ENCODE measurements at places on chromosomes 7 and 10.

DNA sequence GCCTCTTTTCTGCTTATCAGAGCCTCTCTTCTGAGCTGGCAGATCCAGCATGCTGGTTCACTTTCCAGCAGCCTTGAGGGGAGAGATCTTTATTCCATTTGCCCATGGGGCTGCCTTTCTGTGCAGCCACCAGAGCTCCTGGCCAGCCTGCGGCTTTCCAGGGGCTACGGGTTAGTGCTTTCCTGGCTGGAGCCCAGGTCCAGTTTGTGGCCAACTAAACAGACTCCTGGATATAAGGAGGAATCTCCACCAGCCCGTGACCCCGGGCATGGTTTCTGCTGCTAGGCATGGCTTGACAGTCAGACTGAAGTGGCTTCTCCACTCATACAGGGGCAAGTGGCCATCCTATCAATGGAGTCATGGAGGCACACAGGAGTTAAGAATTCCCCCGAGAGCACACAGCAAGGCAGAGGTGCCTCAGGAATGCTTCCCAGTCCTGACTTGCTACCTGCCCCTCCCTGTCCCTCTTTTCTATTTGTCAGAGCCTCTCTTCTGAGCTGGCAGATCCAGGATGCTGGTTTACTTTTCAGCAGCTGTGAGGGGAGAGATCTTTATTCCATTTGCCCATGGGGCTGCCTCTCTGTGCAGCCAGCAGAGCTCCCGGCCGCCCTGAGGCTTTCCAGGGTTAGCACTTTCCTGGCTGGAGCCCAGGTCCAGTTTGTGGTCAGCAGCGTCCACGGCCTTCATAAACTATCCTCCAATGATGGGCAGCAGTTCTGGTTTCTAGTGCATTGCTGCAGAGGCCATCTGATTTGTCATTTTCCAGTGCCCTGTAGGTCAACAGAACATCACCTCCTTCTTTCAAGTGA, 35.9 kb downstream of the TSPAN15 start:
- DNase-seq = no peak

DNA sequence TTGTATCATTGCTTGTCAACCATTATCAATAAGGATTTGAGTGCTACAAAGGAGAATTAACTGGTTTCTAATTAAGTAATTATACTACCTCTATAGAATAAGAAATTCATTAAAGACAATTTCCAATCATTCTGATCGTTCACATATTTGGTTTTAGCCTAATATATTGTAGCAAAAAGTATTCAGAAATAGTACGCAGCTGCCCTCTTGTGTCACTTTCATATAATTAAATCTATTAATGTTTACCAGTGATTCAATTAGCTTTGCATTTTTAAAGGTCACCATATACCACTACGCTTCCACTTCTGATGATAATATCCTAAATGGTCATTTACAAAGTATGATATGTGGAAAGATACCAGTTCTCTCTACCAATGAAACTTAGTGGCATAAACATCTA, 128.3 kb downstream of the NEBL start:
- DNase-seq = no peak

DNA sequence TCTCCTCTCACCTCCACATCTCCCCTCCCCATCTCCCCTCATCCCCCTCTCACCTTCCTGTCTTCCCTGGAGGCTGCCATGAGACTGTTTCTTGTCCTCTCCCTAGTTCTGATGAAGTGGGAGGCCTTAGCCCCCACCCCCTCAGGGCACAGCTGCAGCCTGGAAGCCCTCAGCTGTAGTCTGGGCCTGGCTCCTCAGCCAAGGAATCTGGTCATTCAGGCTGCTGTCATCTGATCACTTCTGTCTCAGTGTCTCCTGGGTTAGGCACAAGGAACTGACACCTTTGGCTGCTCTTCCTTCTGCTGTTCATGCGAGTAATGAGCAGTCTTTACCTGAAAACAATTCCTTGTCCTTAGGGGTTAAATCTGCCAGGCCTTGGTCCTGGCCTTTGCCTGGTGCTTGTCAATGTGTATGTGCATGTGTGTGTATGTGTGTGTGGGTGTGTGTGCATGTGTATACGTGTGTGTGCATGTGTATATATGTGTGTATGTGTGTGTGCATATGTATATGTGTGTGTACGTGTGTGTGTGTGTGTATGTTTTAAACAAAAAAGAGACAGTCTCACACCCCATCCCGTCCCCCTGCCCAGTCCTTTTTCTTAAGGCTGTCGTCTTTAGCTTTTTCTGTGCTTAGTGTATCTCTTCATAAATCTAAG, 153.5 kb upstream of the TMEM72 start:
- DNase-seq = no peak

- DNase-seq = no peak
These were observed 173.8 kb downstream of the TRIL start for GRCh38 chr7:28784171-28784902.

DNA sequence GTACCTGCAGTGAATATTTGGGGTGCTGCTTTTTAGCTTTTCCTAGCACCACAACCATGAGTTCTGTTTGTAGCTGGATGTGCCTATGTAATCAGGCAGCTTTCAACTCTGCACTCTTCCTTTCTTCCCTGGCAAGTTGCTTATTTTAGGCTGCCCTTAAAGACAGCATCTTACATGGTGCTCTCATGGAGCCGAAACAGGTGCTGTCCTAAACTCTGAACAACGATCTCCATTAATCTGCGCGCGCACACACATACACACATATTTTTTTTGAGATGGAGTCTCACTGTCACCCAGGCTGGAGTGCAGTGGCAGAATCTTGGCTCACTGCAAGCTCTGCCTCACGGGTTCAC, 9.1 kb downstream of the RPS24 start:
- no peak for DNase-seq
